ENCODE measurements at places on chromosomes 2 and 18. TPM values are rescaled to one million over a fixed set of nuclear protein-coding genes. Genes with fewer than 3 reads are reported as not detected.

- DNase-seq: no peak
These were observed 59.8 kb downstream of the NDUFA10 start for GRCh38 chr2:239965318-239965717.

DNA sequence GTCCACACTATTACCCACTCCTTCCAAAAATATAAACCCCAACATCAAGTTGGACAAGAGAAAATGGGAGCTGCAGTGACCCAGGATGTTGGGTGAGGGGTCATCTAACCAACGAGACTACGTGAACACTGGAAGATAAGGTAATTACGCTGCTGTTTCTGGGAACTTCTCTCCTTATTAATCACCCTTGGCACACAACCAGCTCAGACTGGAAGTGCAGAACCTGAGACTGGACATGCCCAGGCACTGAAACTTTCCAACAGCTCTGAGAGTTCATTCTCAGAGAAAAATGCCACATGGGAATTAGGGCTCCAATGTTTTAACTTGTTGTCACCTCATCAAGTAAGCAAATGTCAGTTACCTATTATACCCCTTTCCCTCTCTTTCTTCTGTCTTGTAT, 135.3 kb downstream of the CCDC148 start:
- no peak for DNase-seq

GRCh38 chr18:22210311-22210754, 40.9 kb downstream of the GATA6 start:
- DNase-seq: no peak

DNA sequence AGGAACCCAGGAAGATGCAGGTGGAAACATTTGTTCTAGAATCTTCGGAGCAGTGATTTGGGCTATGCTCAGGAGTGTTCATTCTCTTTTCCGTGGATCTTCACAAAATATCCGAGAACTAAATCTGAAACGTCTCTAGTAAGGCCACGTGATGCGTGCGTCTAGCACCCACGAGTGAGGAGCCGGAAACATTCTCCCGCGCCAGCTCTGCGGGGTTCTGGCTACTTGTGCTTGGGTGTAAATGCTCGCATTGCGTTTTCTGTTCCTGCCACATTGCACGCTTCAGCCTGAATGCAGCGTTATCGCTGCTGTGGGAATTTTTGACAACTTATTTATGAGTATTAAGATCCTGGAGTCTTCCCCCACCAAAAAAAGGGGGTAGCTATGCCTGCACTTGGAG, 71.4 kb downstream of the KLHL29 start:
- DNase-seq: no peak

DNA sequence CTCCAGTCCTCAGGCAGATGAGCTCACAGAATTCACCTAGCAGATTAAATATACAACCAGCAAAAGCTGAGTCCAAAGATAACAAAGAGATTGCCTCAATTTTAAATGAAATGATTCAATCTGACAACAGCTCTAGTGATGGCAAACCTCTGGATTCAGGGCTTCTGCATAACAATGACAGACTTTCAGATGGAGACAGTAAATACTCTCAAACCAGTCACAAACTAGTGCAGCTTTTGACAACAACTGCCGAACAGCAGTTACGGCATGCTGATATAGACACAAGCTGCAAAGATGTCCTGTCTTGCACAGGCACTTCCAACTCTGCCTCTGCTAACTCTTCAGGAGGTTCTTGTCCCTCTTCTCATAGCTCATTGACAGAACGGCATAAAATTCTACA, 86.0 kb downstream of the PTRHD1 start:
- no peak for DNase-seq

- no peak for DNase-seq
These were observed 115.1 kb downstream of the RTP5 start for GRCh38 chr2:241984658-241985057.

DNA sequence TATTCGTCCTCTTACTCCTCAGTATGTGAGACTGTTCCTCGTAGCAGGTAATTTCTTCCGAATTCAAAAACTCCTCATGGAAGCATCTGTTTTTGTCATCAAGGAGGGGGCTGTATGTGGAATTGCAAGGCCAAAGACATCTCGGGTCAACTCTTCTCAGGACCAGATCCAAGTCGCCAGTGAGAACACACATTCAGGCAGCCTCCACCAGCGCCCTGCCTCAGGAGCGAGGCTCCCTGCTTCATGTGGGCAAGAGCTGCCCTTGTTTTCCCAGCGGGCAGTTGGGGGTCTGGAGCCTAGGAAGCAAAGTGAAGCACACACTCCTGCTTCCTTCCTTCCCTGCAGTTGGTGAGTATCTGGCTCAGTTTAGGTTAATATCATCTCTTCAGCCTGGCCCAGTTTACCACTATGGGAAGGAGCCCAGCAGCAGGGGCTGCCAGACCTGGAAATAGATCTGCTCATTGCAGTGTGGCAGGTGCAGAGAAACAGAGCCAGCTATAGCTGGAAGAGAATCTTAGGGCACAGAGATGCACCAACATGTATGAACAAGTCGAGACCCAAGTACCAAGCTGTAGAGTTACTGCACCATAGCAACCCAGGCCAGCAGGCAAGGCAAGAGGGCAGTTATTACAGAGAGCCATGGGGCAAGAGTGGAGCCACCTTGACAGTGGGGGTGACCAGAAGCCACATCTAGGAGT, 25.3 kb downstream of the TMEM127 start:
- no peak for DNase-seq

DNA sequence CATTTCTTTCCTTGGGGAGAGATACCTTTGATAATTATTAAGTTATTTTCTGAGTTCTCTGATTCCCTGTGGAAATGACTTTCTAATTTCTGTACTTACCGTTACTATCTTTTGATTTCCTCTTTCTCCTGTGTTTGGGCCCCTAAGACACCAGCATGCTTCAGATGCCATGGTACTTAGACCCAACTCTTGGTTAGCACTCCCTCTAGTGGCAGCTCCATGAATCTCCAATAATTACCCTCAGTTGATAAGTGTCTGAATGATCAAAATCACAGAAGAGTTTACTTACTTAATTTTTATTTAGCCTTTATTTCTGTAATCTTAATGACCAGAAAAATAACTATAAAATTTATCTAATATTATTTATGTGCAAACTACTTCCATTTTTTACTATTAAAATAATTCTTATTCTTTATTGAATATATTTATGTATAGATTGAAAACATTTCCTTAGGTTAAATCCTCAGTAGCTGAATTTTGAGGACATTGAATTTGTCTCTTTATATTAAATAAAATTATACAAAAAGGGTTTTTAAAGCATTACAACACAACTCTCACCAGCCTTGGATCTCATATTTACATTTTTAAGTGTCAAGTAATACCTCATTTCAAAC, 300.4 kb downstream of the KCNS3 start:
- DNase-seq: no peak

EPHA4 gene
- total RNA-seq: 0.23 TPM

- DNase-seq: no peak
These were observed 2.5 kb upstream of the ADRA2B start for GRCh38 chr2:96118698-96119388.

DNA sequence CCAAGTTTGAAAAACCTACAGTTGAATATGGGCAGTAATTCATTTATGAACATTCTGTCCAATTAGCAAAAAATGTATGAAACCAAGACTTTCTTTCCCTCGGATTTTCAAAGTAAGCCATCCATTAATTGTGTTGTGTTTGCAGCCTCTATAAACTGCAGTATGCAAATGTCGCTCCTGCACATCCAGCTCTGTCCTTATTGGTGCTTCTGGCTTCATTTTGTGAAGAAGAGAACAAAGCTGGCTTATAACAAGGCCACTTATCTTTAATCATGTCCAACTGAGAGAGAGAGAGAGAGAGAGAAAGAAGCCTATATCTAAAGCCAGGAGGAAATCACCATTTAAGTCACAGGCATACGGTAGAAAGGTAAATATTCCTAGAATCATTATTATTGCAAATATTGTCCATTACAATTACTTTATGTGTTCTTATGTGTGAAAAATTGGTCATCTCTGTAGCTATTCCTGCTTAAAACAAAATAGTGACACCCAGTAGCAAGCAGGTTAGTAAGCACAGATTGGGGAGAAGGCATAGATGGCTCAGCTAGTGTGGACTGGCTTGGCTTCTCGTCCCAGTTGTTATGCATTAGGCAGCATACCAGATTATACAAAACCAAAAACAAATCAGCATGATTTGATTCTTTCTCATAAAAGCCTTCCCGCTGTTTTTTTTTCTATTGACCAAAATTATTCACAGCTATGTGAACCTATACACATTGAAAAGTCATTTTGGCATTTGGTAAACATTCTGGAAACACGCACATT, 726.4 kb upstream of the SOX11 start:
- no peak for DNase-seq

FAM110C gene
- 0.78 TPM for total RNA-seq

- DNase-seq: no peak
These were observed 62.9 kb downstream of the AFTPH start for GRCh38 chr2:64586883-64587481.

DNA sequence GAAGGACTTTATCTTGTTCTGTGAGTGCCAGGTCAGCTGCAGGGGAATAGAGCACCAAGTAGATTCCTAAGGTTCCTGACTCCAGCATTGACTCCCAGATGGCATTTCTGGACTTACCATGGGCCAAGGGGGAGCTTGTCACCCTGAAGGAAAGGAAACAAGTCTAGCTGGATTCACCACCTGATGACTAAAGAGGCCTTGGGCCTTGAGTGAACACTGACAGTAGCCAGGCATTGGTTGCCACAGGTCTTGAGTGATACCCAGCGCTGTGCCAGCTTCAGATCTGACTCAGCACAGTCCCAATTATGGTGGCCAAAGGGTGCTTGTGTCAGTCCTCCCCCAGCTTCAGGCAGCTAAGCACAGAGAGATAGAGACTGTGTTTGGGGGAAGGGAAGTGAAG, 40.1 kb upstream of the CAPN13 start:
- no peak for DNase-seq

DNA sequence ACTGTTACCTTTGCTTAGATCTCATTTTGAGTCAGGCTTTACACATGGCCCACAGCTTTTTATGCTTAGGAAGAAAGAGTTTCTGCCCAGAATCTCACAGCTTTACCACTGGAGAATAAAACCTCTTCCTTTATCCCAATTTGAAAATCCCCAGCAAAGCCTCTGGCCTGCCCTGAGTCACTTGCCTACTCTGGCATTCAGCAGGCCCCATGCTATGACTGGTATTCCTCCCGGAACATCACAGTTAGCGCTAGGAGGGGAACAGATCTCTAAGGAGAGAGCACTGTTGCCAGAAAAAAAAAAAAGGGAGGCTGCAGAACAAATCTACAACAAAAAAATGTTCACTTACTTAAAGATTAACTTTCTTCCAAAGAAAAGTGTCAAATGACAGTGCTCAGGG, 152.9 kb upstream of the DNMT3A start:
- DNase-seq: no peak

GRCh38 chr18:54100920-54101470, 123.5 kb downstream of the MBD2 start:
- DNase-seq: no peak

SIX2 gene
- total RNA-seq: not detected

- no peak for DNase-seq
These were observed 81.0 kb downstream of the SEMA4F start for GRCh38 chr2:74735009-74735408.
